ENCODE measurements at places on chromosomes 7 and 10.

- DNase-seq = no peak
Measured at GRCh38 chr7:157577796-157578339, 241.1 kb downstream of the DNAJB6 start.

DNA sequence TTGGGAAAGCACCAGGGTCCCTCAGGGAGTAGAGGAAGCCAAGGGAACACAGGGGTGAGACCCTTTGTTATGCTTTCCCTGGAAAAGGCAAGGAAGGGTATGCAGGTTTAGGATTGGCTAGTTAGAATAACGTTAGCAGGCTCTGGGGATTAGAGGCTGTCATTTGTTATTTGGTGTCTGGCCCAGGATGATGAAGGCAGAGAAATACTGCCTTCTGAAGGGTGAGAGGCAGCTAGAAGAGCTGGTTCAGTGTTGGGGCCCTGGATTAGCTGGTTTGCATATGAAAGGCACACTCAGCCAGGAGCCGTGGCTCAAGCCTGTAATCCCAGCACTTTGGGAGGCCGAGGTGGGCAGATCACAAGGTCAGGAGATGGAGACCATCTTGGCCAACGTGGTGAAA lies 3.0 kb upstream of the PILRA start:
- DNase-seq = no peak

DNA sequence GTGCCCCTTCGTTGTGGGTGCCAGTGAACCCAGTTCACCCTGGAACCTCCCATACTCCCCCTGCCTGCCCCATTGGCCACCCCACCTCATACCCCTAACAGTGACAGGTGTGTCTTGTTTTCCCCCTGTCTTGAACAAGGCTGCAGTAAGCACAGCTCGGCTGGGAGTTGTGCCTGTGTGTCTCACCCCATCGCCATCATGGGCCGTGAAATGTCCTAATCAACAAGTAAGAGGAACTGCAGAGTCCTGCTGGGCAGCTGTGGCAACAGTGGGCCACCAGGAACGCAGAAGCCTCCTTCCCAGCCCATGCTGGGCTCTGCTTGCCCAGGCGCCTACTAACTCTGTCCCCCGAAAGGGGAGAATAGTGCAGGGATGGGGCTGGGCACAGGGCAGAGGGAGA lies 91.6 kb downstream of the C10orf105 start:
- no peak for DNase-seq

GRCh38 chr7:151135866-151136843 lies 31.3 kb downstream of the GBX1 start:
- DNase-seq = no peak

- no peak for DNase-seq
Measured at GRCh38 chr10:6842722-6843121, 262.6 kb upstream of the PRKCQ start.

DNA sequence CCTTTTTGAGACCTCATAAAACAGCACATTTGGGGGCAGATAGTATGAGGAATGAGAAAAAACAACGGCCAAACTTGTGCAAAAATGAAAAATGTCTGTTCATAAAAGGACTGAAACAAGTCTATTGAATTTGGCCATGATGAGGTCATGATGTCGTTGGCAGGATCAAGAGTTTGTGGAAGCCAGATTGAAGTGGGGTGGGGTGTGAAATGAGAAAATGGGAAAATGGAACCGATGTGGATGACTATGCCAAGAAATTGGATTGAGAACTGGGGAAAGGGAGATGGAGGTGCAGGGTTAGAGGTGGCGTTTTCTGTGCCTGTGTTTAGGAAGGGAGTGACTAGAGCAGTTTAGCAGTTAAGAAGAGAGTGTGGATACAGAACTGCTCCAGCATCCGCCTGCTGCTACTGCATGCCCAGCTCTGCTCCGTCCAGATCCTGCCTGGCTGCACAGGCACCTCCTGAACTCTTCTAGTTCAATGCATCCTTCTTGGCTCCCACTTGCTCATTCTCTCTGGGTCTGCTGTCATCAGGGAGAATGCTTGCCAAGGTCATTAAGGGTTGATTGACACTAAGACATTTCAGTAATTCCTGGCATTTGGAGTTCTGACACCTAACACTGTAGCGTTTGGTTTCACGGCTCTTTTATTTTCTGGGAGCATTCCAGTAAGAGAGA lies 111.9 kb downstream of the GALNT17 start:
- DNase-seq = peak; percentile 57

DNA sequence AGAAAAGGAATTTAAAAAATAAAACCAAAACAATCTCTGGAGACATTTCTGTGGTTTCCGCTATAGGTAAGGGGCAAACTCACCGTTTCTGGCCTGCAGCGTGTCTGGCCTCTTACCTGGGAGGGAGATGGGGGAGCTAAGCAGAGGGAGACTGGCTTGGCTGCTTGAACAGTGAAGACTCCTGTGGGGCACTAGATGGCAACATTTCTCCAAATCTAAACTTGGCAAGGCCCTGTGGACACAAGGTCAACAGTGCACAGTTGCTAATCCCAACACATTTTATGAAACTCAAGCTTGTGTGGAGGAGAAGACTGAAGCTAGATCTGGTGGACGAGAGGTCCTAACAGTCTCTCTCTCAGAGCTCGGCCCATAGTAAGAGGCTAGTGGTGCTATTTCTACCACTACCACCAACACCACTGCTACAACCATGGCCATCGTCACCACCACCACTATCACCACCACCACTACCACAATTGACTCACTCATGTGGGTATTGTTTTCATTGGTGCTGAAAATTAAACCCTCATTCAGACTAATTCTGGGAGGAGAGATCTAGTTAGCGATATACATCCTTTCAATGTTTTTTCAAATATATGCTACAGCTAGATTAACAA lies 28.4 kb upstream of the CDHR3 start:
- DNase-seq = peak; percentile 61

GRCh38 chr10:121478556-121478955 lies 119.7 kb downstream of the FGFR2 start:
- DNase-seq = no peak

- DNase-seq = no peak
Measured at GRCh38 chr10:49162063-49162462, 26.1 kb downstream of the TMEM273 start.

DNA sequence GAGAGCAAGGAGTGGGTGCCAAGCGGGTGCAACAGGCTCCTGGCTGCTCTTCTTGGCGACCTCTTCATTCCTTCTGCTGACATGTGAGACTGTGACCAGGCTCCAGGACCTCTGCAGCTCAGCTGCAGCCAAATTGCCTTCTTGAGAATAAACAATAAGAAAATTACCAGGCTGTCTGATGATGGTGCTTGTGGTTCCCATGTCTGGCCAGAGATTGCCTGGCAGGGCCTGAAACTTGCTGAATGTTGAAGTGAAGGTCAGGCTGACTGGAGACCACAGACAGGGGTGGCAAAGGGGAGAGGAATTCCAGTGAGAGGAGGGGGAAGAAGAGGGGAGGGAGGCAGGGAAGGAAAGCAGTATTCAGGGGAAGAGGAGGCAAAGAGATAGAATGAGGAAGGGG lies 497.4 kb upstream of the PODXL start:
- no peak for DNase-seq

DNA sequence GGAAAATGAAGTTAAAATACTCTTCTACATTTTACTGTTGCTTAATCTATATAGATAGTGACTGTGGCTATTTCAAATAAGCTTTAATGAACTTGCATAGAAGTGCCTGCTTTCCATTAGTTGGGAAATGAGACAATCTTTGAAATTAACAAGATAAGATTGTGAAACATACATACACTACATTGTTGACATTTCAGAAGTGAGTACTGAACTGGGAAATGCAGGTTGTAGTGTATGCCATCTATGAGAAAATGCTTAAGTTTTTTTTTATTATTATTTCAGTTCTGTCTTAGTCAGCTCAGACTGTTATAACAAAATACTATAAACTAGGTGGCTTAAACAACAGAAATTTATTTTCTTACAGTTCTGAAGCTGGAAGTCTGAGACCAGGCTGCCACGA lies 49.6 kb upstream of the CSTF2T start:
- peak; percentile 4 for DNase-seq

Measured in fibroblast of skin of scalp (primary cell).